ENCODE measurements at places on chromosomes 13 and 19. TPM values are rescaled to one million over a fixed set of nuclear protein-coding genes. Genes with fewer than 3 reads are reported as not detected.

NDUFS7 gene
- polyA plus RNA-seq = 57.8 TPM

ZNF433 gene
- 9.9 TPM for polyA plus RNA-seq

LACC1 gene
- polyA plus RNA-seq = 2.5 TPM

PINLYP gene
- polyA plus RNA-seq = 5.2 TPM

RFPL4A gene
- 0.70 TPM for polyA plus RNA-seq

PALM3 gene
- 155 TPM for polyA plus RNA-seq

ZNF805 gene
- 0.75 TPM for polyA plus RNA-seq

DNA sequence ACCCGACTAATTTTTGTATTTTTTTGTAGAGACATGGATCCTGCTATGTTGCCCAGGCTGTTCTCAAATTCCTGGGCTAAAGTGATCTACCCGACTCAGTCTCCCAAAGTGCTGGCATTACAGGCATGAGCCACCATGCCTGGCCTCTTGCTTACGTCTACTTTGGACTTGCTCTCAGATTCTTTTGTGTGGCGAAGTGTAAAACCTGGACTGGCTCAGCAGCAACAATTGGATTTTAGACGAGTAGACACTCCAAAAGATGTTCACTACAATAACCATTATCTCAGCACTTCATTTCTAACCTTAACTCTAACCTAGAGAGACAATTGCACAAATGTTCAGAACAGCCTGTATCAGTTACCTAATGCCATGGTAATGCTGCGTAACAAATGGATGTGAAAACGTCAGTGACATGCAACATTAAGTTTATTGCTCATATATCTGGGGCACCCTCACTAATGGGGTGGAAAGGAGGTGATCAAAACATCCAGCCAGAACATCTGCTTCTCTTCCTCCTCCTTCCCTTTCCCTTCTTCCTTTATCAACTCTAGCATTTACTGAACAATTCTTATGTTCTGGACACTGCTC lies 124.9 kb upstream of the MRI1 start:
- no peaks in the 10 kb centered on the region for H3K4me1 ChIP-seq
- no peak overlapping the region for H3K4me3 ChIP-seq
- H3K27ac ChIP-seq = no peak overlapping the region
- DNase-seq = no peak

GRCh38 chr19:29843180-29844051 lies 31.6 kb downstream of the CCNE1 start:
- H3K4me3 ChIP-seq = no peak overlapping the region
- peak; percentile 13 for DNase-seq

DNA sequence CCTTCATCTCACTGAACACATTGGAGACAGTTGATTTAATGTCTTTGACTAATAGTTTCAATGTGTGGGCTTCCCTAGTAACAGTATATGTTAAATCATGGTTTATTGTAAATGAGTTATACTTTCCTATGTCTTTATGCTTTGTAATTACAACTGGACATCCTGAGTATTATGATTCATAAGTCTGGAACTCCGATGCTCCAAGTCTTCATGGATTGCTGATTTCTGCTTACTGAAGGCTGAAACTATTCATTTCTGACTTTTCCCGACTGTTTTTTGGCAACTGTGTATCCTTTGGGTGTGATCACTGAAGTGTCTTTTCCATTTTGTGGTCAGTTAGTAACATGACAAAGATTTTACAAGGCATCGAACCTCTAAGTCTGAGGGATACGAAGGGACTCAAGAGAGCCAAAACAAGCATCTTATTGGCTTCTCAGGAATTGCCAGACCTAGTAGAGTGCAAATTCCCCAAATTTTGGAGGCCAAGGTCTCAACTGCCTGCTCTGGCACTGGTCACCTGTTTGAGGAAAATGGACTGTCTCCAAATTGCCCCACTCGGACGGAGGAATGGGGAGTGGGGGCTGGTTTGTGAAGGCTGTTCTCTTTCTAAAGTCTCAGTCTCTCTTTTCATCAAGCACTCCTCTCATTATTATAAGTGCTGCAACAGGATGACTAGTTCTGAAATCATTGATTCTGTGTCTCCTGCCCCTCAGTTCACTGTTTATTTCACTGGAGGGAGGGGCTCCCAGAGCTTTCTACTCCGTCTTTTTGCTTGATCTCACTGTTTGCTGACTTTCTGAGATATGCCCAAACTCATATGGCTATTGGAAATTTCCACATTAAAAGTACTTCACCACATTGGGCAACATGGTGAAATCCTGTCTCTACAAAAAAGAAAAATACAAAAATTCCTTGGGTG lies 20.2 kb upstream of the CD70 start:
- H3K4me1 ChIP-seq = no peaks in the 10 kb centered on the region
- H3K27me3 ChIP-seq = no peaks in the 10 kb centered on the region
- H3K27ac ChIP-seq = no peak overlapping the region
- no peak overlapping the region for H3K4me3 ChIP-seq
- DNase-seq = no peak

GRCh38 chr13:51003642-51004041 lies 94.1 kb downstream of the RNASEH2B start:
- DNase-seq = no peak
- H3K4me1 ChIP-seq = no peaks in the 10 kb centered on the region
- no peaks in the 10 kb centered on the region for H3K27me3 ChIP-seq
- H3K36me3 ChIP-seq = no peaks in the 10 kb centered on the region
- no peak overlapping the region for H3K4me3 ChIP-seq
- no peak overlapping the region for H3K27ac ChIP-seq

- no peak overlapping the region for H3K27ac ChIP-seq
- no peaks in the 10 kb centered on the region for H3K27me3 ChIP-seq
- no peak overlapping the region for H3K4me3 ChIP-seq
- no peaks in the 10 kb centered on the region for H3K36me3 ChIP-seq
- no peak for DNase-seq
- H3K4me1 ChIP-seq = no peaks in the 10 kb centered on the region
Observed at GRCh38 chr13:44652962-44653660, 77.0 kb upstream of the TSC22D1 start.

GRCh38 chr19:34475975-34476594 lies 5.5 kb upstream of the WTIP start:
- H3K36me3 ChIP-seq = no peaks in the 10 kb centered on the region
- H3K27ac ChIP-seq = no peak overlapping the region
- H3K27me3 ChIP-seq = no peaks in the 10 kb centered on the region
- no peak for DNase-seq

DNA sequence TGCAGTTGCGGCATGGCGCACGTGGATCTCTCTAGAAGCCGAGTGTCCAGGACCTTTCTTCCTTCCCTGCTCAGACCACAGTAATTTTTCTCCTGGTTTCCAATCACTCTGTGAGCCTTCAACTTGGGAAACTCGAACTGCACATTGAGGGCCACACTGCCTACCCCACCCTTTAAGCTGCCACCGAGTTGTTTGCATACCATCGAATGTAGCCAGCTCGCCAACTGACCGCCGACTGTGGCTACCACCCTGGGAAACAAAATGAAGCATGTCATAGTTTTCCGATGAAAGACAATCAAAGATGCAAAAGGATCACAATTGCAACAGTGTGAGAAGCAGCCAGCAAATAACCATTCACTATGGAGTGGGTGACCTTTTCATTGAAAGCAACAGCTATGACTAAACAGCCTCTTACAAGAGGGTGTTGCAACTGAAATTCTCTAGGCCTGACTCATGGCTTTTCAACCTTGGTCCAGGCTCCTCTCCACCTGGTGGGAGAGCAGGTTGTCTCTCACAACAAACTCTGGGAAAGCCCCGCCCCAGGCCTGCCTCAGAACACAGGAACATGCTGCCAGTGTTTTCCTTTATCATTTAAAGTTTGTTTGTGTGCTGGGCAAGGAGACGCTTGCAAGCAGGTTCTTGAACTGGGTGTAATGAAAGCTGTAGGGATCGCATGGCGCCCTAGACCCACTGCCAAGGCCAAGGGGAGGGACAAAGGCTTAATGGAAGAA lies 141.7 kb upstream of the SERP2 start:
- H3K27me3 ChIP-seq = no peaks in the 10 kb centered on the region
- H3K36me3 ChIP-seq = no peaks in the 10 kb centered on the region

DNA sequence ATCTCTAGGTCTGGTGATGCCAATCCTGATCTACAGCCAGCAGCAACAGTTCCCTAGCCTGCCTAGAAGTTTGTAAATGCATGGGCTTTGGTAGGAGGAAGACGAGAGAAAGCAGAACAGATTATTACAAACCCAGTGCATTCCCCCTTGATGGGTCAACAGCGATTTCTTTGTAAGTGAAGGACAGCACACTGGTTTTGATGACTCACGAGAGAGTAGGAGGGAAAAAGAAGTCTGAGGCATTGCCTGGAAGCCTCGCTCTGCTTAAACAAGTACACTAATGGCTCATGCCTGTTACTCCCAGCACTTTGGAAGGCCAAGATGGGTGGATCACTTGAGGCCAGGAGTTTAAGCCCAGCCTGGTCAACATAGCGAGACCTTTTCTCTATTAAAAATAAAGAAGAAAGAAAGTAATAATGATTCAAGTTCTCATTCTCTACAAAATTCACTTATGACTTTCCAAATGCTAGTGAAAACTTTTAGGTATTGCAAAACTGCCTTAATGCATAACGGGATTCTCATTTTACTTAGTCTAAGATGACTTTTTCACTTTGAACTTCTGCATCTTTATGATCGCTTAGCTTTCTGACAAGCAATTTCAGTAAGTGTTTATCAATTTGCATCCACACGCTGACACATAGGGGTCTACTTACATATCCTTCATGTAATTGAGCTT lies 47.7 kb upstream of the USPL1 start:
- H3K27ac ChIP-seq = no peak overlapping the region
- H3K27me3 ChIP-seq = no peaks in the 10 kb centered on the region
- H3K36me3 ChIP-seq = no peaks in the 10 kb centered on the region
- no peak for DNase-seq
- H3K4me3 ChIP-seq = no peak overlapping the region

GRCh38 chr13:77874406-77874805 lies 44.2 kb downstream of the EDNRB start:
- H3K27me3 ChIP-seq = no peaks in the 10 kb centered on the region
- DNase-seq = no peak
- H3K4me3 ChIP-seq = no peak overlapping the region
- no peak overlapping the region for H3K27ac ChIP-seq
- no peaks in the 10 kb centered on the region for H3K36me3 ChIP-seq
- no peaks in the 10 kb centered on the region for H3K4me1 ChIP-seq

DNA sequence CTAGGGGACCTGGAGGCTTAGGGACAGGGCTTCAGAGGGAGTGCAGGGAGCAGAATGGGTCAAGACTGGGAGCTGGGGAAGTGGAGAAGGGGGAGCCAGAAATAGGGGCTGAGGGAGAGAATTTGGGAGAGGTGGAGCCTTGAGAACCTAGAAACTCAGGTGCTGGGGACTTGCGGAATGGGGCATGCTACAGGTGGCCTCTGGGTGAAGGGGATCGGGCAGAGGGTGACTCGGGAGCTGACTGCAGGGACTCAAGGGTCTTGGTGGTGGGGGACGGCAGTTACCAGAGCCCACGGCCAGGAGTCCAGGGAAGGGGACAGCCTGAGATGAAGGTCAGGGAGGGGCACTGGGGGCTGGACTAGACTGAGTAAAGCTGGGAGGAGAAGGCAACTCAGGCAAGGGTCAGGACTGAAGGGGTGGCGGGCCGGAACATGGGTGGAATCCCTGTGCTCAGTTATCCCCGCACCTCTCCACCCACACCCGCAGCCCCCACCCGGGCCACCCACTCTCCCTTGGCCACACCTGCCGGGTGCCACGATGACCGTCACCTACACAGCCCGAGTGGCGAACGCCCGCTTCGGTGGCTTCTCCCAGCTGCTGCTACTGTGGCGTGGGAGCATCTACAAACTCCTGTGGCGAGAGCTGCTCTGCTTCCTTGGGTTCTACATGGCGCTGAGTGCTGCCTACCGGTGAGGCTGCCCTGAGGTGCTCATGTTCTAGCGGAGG lies 628 bp downstream of the BEST2 start:
- H3K4me1 ChIP-seq = no peaks in the 10 kb centered on the region
- H3K27ac ChIP-seq = no peak overlapping the region
- no peaks in the 10 kb centered on the region for H3K36me3 ChIP-seq
- no peak for DNase-seq

DNA sequence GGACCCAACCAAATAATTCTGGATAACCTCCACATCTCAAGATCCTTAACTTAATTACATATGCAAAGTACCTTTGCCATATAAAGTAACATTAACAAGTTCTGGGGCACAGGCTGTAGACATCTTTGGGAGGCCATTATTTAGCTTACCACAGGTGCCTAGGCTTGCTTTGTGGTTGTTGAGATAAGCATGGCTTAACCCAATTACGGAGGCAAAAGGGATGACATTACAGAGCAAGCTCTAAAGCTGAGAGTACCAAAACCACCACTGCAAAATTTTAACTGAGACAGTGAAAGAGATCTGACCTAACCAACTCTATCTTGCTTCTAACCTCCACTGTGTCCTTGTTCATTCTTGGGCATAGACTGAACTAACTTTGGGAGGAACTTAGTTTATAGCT lies 502.9 kb upstream of the ATXN8OS start:
- no peaks in the 10 kb centered on the region for H3K36me3 ChIP-seq
- H3K4me3 ChIP-seq = no peak overlapping the region

DNA sequence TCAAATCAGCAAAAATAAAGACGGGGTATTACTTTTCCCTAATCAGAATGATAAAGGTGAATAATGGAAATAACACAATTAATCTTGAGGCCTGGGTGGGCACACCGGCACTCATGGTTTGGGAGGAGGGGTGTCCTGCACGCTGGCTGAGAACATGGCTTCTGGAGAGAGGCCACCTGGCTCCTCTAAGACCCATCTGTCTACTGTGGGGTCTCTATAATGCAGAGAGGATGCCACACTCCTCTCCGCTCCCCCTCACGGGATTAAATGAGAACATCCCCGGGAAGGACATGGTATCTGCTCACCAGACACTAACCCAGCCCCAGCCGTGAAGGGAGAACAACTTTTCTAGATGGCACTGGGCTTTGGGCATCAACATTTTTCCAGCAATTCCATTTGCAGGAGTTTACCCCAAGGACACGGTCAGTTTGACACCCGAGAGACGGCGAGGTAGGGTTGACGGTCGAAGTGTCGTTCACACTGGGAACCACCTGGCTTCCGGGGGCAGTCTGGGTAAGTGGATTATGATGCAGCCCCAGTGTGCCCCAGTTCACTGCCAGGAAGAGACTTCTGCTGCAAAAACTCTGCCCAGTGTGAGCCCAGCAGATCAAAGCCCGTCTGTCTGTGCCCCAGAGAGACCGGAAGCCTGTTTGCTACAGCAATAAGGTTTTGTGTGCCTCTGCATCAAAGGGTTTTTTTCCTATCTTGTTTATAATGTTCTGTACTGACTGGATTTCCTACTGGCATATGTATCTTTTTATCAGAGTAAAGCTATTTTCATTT lies 56.6 kb downstream of the CEBPG start:
- H3K36me3 ChIP-seq = no peaks in the 10 kb centered on the region
- peak; percentile 42 for DNase-seq
- H3K27me3 ChIP-seq = no peaks in the 10 kb centered on the region
- no peaks in the 10 kb centered on the region for H3K4me1 ChIP-seq
- no peak overlapping the region for H3K4me3 ChIP-seq

GRCh38 chr13:97724450-97724849 lies 229.0 kb upstream of the IPO5 start:
- no peaks in the 10 kb centered on the region for H3K36me3 ChIP-seq
- no peaks in the 10 kb centered on the region for H3K27me3 ChIP-seq
- DNase-seq = no peak
- H3K4me1 ChIP-seq = no peaks in the 10 kb centered on the region
- no peak overlapping the region for H3K27ac ChIP-seq

GRCh38 chr19:39112338-39112890 lies 13.2 kb upstream of the PAK4 start:
- H3K27me3 ChIP-seq = no peaks in the 10 kb centered on the region
- H3K4me1 ChIP-seq = no peaks in the 10 kb centered on the region

- H3K4me1 ChIP-seq = no peaks in the 10 kb centered on the region
- no peak overlapping the region for H3K27ac ChIP-seq
- DNase-seq = no peak
- H3K27me3 ChIP-seq = no peaks in the 10 kb centered on the region
- no peak overlapping the region for H3K4me3 ChIP-seq
Observed at GRCh38 chr13:94233401-94233800, 246.1 kb downstream of the DCT start.

All from pancreas (tissue), 10 donors.